ENCODE measurements at places on chromosomes 3 and 15.
A peak's percentile ranks its signal among the peaks of the same experiment; 100 is the strongest.

- DNase-seq, result no peak
Observed at GRCh38 chr3:181969925-181970324, 258.2 kb downstream of the SOX2 start.

DNA sequence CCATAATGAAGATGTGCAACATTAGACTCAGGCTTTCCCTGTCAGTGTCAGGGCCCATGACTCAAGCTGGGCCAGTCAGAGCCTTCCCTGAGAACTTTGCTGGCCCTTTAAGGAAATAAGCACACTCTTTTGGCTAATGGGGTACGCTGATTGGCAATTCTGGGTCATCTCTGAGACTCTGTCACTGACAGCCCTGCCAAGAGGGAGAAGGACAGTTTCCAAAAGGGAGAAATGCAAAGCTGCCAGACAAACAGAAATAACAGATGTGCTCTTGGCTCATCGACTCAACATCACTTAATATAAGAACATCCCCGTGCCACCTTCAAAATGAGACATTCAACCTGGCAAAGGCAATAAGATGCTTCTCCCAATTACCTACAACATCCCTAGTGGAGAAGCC lies 491.9 kb upstream of the PROK2 start:
- DNase-seq, result no peak

- DNase-seq, result no peak
Observed at GRCh38 chr15:90955624-90956273, 1.1 kb downstream of the RCCD1 start.

- no peak for DNase-seq
Observed at GRCh38 chr3:128845119-128845777, 34.2 kb upstream of the ACAD9 start.

DNA sequence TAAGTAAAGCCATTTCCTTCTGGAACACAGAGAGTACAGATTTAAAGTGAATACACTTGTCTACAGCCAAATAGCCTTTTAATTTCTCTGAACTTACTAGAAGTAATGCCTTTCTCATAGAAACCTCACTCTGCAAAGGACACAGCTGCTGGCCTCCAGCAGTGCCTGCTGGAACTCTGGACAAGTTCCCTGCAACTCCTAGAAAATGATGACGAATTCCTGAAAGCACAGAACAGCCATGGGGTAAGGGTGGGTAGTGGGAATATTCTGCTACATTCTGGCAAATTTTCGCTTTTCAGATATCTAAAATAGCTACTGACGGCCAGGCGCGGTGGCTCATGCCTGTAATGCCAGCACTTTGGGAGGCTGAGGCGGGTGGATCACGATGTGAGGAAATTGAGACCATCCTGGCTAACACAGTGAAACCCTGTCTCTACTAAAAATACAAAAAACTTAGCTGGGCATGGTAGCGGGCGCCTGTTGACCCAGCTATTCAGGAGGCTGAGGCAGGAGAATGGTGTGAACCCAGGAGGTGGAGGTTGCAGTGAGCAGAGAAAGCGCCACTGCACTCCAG lies 34.4 kb downstream of the RYK start:
- DNase-seq, result no peak

GRCh38 chr3:59795756-59796155 lies 745.9 kb upstream of the CFAP20DC start:
- no peak for DNase-seq

GRCh38 chr3:58535531-58536500 lies 1.2 kb downstream of the ACOX2 start:
- DNase-seq, result no peak

- DNase-seq, result no peak
Observed at GRCh38 chr15:39682366-39682765, 100.3 kb downstream of the FSIP1 start.

DNA sequence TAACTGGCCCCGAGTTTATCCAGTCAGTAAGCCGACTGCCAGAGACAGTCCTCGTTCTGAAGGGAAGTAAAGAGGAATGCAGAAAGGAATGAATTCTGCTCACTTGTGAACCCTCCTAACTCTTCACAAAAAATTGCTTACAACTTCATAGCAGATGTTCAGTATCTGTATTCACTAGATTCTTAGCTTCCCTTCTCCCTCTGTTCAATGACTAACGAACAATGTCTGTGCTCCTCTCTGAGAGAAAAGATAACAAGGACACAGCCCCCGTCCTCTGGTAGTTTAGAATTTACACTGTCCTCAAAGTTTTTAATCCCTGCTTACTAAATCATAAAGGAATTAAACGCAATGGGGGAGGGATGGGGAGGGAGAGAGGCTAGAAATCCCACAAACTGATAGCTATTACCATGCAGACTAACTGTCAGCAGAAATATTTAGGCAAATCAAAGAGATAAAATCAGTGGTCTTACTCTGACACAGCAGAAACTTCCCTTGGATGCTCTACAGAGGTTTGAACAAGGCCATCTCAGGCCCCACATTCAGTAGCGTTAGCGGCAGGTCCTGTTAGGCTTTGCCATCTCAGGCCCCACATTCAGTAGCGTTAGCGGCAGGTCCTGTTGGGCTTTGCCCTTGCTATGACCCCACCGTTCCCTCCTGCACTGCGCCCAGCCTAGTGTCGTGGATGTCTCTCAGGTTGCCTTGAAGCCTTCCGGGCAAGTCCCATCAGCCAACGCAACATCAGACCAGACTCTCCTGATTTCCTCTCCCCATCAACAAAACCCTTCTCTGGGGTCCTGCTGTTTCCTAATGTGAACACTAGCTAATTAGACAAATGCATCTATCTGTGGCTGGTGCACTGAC lies 23.4 kb downstream of the NRROS start:
- DNase-seq, result no peak

- DNase-seq, result no peak
Observed at GRCh38 chr3:120816728-120817127, 74.2 kb downstream of the GTF2E1 start.

DNA sequence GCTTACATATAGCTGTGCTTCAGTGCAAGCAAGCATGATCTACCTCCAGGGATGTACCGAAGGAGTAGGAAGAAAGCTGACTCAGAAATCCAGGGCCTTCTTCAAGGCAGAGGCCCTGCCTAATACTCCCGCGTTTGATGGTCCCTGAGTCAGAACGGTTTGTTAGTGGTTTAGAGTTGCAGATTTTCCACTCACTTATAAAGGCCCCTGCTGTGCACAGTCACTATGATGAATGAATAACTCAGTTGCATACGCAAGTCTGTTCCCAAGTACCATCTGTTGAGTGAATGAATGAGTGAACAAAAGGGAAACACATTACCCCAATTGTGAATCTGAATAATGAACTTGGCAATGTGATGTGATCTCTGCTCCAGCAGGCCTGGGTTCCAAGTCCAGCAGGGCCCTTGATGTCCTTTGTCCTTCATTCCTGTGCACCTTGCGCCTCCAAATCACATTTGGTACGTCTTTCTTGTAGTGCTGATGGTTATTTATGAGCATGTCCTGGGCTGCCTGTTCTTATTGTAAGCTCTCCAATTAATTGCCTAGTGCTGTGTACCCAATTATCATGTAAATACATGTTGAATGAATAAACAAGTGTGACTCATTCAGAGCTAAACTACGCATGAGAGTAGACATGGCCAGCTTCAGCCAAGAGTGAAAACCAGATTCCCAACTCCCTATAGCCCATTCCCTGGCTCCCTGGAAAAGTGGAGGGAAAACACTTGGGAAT lies 85.3 kb upstream of the LIMD1 start:
- no peak for DNase-seq

- no peak for DNase-seq
Observed at GRCh38 chr3:15120986-15121385, 22.0 kb upstream of the RBSN start.

DNA sequence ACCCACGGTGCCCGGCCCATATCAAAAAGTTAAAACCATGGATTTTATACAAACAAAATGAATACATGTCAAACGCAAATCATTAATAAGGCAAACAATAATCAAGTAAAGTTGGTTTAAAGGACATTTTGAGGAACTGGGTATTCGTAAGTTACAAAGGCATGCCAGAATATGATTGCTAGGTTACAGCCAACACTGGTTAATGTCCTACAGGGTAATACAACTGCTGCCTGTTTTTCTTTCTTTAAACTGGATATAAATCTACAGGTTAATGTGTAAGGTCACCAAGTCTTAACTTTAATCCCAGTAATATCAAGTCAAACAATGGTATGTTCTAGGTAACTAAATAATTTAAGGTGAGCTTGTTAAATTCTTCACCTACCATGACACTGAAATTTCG lies 166.1 kb downstream of the PTPRG start:
- DNase-seq, result no peak

- peak; percentile 12 for DNase-seq
Observed at GRCh38 chr15:63675263-63675662, 78.1 kb downstream of the FBXL22 start.

- no peak for DNase-seq
Observed at GRCh38 chr3:141465221-141465620, 21.6 kb upstream of the RASA2 start.

DNA sequence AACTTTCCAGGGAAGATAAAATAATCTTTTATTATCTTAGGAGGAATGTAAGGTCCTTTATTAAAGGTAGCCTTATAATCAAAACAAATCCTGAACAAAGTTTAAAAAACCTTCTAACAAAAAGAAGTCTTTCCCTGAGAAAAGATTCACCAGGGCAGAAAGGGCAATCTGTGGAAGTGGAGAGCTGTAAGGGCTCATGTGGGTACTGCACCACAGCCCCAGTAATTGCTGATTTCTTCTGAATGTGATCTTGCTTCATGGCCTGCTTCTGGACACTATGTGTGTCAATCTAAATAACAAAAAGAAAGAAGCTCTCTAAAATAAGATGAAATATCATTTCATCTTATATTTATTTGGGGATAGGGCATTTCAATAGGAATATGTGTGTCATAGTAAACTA lies 1501.6 kb downstream of the OTOL1 start:
- DNase-seq, result no peak

- DNase-seq, result no peak
Observed at GRCh38 chr15:100863796-100864267, 15.8 kb upstream of the ALDH1A3 start.

- no peak for DNase-seq
Observed at GRCh38 chr15:89077750-89078149, 10.5 kb upstream of the ABHD2 start.

GRCh38 chr3:100600181-100601042 lies 9.0 kb upstream of the ADGRG7 start:
- DNase-seq, result no peak

- DNase-seq, result no peak
Observed at GRCh38 chr3:60798456-60798855, 452.8 kb downstream of the FHIT start.

DNA sequence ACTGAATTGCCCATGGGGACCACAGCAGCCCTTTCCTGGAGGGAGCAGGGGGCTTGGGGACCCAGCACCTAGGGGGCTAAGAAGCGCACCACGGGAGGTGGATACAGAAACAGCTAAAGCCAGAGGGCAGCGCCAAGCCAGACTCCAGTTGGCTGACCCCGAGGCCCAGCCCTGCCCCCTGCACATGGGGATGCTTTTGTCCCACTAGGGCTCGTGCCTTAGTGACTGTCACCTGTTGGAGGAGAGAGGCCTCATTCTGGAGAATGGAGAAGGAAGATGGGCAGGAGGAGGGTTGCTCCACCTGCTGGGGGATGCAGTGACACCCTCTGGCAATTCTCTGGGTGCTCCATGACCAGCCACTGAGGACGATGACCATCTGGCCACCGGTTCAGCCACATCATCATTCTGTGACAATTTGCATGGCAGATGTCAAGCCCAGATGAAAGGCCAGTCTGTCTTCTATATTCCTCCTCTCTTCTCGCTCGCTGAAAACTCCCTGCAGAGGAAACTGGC lies 167.8 kb upstream of the TLE3 start:
- DNase-seq, result no peak

DNA sequence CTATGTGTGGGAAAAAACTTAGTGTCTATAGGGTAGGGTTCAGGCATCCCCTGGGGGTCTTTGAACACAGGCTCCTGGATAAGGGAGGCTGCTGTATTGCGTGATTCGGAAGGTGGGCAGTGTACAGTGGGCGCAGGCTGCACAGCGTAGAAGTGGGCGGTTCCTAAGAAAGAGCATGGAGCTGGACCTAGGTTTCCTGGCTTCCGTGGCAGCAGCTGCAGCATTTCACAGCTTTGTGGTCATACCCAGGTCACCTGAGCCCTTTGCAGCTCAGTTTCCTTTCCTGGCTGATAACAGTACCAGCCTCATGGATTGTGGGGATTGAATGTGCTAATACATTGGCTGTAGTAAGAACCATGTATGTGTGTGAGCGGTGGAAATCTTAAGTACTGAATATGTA lies 22.2 kb downstream of the CFAP100 start:
- DNase-seq, result no peak

GRCh38 chr3:5613599-5613998 lies 426.1 kb downstream of the EDEM1 start:
- DNase-seq, result no peak

DNA sequence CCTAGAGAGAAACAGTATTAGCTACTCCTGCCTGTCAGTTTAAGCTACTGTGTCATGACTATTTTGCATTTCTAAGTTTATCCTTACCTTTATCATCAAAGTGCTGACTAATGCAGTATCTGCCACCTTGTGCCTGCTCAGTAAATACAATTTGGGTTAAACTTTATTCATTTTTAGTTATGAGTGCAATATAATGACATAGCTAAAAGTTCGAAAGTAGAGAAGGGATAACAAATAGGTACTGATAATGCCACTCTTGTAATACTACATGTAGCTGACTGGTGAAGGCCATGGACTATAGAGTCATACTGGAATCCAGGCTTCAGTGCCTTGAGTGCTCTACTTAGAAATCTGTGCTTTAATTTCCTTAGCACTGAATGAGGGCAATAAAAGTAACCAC lies 480.8 kb upstream of the TPRG1 start:
- DNase-seq, result no peak

DNA sequence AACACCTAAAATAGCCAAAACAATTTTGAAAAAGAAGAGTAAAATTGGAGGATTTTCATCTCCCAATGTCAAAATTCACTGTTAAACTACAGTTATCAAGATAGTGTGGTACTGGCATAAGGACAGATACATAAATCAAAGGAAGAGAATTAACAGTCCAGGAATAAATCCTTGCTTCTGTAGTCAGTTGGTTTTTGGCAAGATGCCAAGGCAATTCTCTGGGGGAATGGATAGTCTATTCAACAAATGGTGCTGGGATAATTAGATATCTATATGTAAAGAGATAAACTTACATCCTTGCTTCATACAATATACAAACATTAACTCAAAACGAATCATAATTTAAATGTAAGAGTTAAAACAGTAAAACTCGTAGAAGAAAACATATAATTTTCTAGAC lies 57.9 kb upstream of the SELENOK start:
- no peak for DNase-seq

DNA sequence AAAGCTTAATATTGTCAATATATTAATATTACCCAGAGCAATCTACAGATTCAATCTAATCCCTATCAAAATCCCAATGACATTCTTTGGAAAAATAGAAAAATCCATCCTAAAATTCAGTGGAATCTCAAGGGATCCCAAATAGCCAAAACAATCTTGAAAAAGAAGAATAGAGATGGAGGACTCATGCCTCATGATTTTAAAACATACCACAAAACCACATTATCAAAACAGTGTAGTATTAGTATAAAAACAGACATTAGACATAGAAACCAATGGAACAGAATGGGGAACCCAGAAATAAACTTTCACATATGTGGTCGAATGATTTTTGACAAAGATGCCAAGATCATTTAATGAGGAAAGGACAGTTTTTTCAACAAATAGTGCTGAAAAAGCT lies 14.6 kb downstream of the NEK4 start:
- no peak for DNase-seq
